Cardiac septum (tissue), 1 donor: ENCODE measurements at places on chromosomes 4 and X. TPM values are rescaled to one million over a fixed set of nuclear protein-coding genes. Genes with fewer than 3 reads are reported as not detected.
A peak's percentile ranks its signal among the peaks of the same experiment; 100 is the strongest.

GRCh38 chrX:48684134-48684533, 535 bp downstream of the WAS start:
- DNase-seq, result peak; percentile 63

Gene ZNF157
- 0.11 TPM for total RNA-seq

Gene HSFX4
- 0.30 TPM for total RNA-seq

DNA sequence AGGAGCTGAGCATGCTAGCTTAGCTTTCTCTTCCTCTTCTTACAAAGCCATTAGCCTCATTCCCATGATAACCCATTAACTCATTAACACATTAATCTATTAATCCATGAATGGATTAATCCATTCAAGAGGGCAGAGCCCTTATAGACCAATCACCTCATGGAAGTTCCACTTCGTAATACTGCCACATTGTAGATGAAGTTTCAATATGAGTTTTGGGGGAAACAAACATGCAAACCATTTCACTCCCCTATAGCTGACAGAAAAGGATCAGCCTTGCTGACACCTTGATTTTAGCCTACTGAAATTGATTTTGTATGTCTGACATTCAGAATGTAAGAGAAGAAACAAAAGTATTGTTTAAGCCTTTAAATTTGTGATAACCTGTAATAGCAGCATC, 251.8 kb upstream of the GALNTL6 start:
- DNase-seq, result no peak
